Hematopoietic multipotent progenitor cell treated with erythropoietin and hydrocortisone succinate and interleukin-3 and kit ligand, for 15 days (in vitro differentiated cells): ENCODE measurements at places on chromosomes 2 and 18.

DNA sequence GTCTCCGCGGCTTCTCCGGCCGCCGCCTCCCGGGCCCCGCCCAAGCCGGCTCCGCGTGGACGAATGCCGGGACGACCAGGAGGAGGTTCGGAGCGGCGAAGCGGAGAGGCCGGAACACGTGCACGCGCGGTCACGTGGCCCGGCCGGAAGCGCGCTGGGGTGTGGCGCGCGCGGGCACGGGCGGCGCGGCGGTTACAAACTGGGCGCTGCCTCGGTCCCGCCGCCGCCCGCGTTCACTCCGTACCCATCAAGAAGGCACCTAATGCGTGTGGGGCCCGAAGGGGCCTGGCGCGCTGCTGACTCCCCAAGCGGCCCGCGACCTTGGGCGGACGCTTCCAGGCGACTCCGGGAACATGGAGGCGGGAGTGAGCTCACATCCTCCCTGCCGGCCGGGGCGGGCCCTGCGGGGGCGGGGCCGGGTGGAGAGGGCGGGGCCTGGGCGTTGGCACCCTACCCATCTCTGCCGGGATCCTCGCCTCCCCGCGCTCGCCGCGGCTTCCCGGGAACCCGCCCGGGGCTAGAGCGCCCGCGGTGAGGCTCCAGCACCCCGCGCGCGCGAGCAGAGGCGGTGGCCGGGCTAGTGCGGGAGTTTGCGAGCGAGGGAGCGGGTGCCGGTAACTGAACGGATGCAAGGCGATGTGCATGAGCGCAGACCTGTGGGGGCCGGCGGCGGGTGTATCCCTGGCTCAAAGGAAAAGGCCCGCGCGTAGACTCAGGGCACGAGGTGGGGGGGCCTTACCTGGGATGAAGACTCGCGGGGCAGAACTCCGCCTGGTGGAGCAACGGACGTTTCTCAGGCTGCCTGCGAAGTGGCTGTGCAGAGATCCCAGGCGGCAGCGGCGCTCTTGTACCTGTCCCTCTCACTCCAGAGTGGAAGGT, at the start of gene TMEM185B:
Gene TMEM185B (minus strand): TSS at position 367 of the 879 bp plus-strand sequence. CDS start 424 bp downstream, outside the sequence.
- peak; percentile 62 for DNase-seq

- DNase-seq, result no peak
Measured at GRCh38 chr18:26429535-26430226, 118.7 kb downstream of the KCTD1 start.

DNA sequence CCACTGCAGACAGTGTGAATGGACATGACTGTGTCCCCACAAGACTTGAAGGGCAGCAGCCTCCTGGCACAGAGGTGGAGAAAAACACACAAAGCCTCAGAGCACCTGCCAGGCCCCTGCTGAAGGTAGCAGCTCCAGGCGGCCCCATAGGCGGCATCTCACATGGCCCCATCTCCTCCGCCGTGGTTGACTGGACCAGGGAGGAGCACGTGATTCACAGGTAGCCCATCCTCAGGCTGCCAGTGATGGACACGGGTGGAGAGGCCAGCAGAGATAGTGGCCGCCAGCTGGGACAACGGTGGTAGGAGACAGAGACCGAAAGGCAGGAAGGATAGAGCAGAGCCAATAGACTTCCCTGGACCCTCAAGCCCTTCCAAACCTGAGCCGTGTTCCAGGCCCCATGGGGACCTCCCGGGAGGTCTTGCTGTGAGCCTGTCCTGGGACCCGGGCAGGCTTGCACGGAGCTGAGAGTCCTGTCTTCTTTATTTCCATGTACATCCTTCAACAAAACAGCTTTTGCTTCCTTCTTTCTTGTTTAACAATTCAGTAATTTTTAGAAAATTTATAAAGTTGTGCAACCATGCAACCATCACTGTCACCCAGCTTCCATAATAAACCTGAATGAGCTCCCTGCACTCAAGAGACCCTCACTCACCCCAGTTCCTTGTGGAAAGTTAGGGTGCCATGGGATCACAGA, 26.9 kb downstream of the GPR55 start:
- no peak for DNase-seq

- DNase-seq, result no peak
Measured at GRCh38 chr2:85653996-85654395, 14.0 kb downstream of the SFTPB start.

DNA sequence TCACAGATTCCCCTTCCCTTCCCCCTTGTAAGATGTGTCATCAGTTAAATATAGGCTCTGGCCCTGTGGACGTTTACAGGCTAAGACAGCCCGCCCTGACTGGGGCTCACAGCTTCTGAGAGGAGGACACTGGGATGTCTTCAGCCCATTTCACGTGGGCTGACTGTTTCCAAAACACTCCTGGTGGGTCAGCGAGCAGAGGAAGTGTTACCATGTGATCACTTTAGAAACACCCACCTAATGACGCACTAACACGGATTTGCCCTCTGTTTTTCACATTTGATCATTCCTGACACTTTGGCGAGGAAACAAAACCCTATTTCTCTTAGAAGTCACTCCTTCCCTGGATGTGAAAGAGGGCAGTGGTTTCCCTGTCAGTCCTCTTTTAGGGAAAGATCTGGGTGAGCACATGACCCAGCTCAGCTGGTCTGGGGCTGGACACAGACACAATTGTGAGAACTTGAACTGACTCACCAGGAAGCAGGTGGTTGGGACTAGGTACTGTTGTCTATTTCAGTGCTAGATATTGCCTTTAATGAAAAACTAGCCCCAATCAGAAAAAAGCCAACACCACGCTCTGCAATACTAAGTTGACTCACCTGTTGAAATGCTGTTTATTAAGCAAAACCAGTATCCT, 38.8 kb downstream of the BMP10 start:
- no peak for DNase-seq

GRCh38 chr2:96136129-96136720, 2.1 kb downstream of the ASTL start:
- no peak for DNase-seq

- no peak for DNase-seq
Measured at GRCh38 chr18:2848247-2849246, 1.7 kb downstream of the EMILIN2 start.

DNA sequence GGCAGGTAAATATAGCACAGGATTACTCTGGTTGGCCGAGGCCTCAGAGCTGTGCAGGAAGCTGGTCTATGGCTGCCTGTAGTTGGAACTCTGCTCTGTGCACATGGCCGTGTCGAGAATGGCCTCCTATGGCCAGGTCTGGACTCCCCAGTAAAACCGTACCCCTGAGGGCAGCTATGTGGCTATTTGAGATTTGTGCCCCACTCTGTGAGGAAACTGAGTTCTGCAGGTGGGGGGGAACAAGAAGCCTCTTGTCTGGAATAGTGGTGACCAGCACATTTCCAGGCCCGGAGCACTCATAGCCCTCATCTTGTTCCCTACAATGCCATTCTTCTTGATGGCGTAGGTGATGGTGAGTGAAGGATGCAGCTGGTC, 15.0 kb upstream of the TEX51 start:
- no peak for DNase-seq

GRCh38 chr2:71696381-71696780, 243.0 kb downstream of the DYSF start:
- no peak for DNase-seq

DNA sequence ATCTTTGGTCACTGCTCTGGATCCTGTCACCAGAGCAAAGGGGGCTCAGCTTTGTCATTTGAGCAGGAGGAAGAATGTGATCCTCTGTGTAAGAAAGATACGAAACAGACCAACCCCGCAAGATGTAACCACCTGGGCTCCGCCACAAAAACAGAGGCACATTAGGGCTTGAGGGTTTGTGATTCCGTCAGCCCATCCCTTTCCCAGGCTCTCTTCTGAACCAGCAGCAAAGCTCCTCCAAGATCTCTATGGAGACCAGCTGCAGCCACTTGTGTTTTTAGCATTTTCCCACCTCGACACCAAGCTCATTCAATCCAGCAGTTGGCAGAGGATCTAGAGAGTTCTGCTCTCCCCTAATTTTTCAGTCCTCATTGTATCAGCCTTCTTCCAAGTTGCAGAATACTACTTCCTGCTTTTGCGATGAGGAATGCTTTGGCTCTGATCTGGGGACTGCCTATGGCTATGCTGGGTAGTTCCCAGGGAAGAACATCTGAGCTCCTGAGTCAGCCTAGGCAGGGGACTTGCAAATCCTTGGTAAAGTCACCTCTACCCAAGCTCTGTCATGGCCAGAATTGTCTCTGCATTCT, 139.6 kb upstream of the RAB12 start:
- DNase-seq, result no peak

DNA sequence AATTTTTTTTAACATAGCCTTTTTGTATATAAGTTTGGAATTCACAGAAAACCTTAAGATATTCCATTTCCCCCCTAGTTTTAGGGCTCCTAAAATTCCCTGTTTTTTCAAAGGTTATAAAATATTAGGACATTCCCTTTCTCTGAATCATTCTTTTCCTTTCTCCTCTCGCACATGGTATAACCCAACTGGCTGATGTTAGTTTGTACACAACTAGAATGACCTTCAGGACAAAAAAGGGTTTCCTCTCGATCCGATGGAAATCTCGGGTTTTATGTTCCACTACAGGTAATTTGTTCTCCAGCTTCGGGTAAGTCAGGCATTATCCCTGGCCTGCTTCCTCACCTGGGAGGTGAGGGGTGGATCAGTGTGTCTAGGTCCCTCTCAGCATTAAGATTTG, 215.1 kb downstream of the LDLRAD4 start:
- no peak for DNase-seq

GRCh38 chr2:185222311-185222710, 516.3 kb upstream of the FSIP2 start:
- no peak for DNase-seq

GRCh38 chr2:189751080-189751658, 11.4 kb downstream of the OSGEPL1 start:
- peak; percentile 68 for DNase-seq

- no peak for DNase-seq
Measured at GRCh38 chr18:2515908-2516625, 55.2 kb downstream of the METTL4 start.

GRCh38 chr2:207327513-207327912, 161.8 kb upstream of the KLF7 start:
- no peak for DNase-seq

DNA sequence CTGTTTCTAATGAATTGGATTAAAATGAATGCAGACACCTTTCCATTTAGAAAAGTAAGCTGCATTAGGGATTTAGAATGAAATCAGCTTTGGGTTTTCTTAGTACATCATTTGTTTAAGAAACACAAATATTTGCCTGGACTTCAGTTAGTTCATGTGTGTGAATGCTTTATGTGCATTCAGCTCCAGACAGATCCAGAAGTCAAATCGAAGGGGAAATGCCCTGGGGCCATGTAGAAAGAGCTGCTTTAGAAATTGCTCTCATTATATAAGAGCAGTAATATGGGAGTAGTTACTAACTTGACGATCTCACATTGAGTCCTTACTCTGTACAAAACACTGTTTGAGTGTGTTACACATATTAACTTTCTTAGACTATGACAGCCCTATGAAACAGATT, 88.0 kb upstream of the TTC39C start:
- DNase-seq, result no peak

- DNase-seq, result no peak
Measured at GRCh38 chr2:71711133-71711855, 257.9 kb downstream of the DYSF start.

- DNase-seq, result no peak
Measured at GRCh38 chr2:19250906-19251305, 107.5 kb downstream of the OSR1 start.

DNA sequence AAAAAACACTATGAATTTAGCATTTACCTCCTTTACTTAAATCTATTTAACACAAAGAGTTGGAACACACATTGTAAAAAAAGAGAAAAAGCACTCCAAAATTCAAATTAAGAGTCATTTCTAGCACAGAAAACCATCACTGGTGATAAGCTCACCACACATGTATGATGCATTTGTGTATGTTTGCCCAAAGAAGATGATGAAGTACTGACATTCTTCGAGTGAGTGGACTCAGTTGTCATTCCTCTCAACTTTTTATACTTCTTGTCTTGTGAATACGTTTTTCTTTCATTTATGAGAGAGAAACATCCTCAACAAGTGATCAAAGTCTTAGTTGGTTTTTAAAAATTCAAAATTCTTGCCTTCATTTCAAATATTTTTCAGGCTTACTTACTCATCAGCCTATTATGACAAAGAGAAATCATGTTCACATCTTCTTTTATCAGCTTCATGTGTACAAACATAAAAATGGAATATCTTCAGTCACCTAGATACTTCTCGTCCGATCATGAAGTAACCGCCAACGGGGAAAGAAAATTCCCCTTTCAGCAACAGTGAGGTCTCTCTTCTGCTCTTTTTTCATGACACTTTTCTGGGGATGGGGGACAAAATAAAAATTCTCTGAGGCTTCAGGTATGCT, 1.5 kb downstream of the DSEL start:
- no peak for DNase-seq

- no peak for DNase-seq
Measured at GRCh38 chr2:181123798-181124231, 143.4 kb downstream of the UBE2E3 start.

GRCh38 chr18:10265560-10266333, 188.7 kb upstream of the APCDD1 start:
- DNase-seq, result no peak

DNA sequence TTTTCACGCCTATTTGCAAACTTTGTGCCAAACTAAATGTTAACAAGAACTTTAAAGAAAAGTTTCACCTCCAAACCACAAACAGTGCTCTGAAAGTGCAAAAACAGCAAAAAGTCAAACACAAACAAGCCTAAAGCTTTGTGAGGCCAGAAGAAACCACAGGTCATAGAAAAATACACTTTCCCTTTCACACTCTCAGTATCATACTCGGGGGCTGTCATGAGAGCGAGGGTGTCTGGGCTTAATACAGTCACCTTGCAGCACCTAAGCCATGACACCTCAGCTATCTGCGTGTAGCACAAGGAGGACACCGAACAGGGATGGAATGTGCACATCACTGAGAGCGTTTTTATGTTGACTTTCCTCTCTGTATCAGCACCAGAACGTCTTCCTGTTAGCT, 26.6 kb upstream of the SEH1L start:
- no peak for DNase-seq

DNA sequence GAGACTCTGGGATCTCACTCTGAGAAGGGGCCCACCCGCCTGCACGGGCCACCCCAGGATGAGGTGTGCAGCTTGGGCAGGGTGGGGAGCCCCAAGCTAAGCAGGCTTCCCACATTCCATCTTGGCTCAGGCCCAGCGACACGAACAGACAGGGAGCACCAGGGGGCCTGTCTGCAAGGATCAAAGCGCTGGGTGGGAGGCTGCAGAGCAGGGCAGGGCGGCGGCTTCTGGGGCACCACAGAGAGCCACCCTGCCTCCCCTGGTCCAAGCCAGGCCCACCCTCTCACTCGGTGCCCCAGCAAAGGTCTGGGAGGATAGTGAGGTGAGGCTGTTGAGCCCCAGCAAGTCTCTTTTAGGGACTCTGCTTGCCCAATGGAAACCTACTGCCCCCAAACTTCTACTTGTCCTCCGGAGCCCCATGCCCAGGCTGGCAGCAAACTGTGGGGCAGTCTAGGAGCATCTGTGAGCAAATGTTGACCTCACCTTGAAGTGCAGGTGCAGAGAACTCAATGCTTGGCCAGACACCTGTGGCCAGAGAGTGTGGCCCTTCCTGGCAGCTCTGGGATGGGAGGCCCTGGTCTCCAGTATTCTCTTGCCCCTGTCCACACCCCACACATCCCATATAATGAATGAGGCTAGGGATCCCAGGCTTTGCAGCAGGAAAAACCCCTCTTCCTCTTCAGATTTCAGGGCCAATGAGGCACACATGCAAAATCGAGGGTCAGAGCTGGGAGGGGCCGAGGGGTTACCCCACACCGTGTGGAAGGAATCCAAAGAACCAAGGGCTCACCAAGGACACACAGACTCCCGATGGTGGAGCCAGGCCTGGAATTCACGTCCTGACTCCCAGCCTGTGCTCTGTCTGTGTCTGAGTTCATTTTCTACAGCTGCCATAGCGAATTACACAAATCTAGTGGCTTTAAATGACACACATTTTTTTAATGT, 18.8 kb upstream of the GLI2 start:
- DNase-seq, result no peak
